ENCODE measurements at places on chromosomes 2 and 18. TPM values are rescaled to one million over a fixed set of nuclear protein-coding genes. Genes with fewer than 3 reads are reported as not detected.

The DSC3 gene
- total RNA-seq: not detected

The CYP27C1 gene
- total RNA-seq: not detected

The TUBB8B gene
- not detected for total RNA-seq

The RIOK3 gene
- total RNA-seq: 52.2 TPM

The GAL3ST2 gene
- 1.1 TPM for total RNA-seq

The SPATA3 gene
- not detected for total RNA-seq

The CCDC178 gene
- not detected for total RNA-seq

The FN1 gene
- 1.3 TPM for total RNA-seq

The CFC1 gene
- total RNA-seq: not detected

The OR6B2 gene
- not detected for total RNA-seq

The ATG16L1 gene
- 31.8 TPM for total RNA-seq

The GIGYF2 gene
- 60.9 TPM for total RNA-seq

The AQP4 gene
- not detected for total RNA-seq

The HOXD12 gene
- 0.25 TPM for total RNA-seq

The PTPRN gene
- not detected for total RNA-seq

The VWC2L gene
- total RNA-seq: not detected

The MPP4 gene
- total RNA-seq: not detected
